ENCODE measurements at places on chromosomes 7 and 10. TPM values are rescaled to one million over a fixed set of nuclear protein-coding genes. Genes with fewer than 3 reads are reported as not detected.

Gene GPR22
- total RNA-seq, result not detected

Gene PTN
- total RNA-seq, result not detected

Gene ADRA2A
- total RNA-seq, result not detected

Gene C10orf71
- not detected for total RNA-seq

Gene SPDYE8
- not detected for total RNA-seq

Gene AZGP1
- not detected for total RNA-seq

Gene SEMA3A
- total RNA-seq, result 1.6 TPM

Gene MGAM2
- not detected for total RNA-seq

Gene PTPRZ1
- not detected for total RNA-seq

Gene AKR1C4
- not detected for total RNA-seq

Gene GPER1
- not detected for total RNA-seq

Gene BICC1
- not detected for total RNA-seq

Gene ADIRF
- total RNA-seq, result not detected

Gene HOXA5
- total RNA-seq, result not detected

GRCh38 chr7:21915140-21915539 lies 30.6 kb downstream of the CDCA7L start:
- H3K4me3 ChIP-seq, result no peak overlapping the region
- DNase-seq, result no peak
- peaks cover 40% of the 10 kb centered on the region for H3K36me3 ChIP-seq
- no peaks in the 10 kb centered on the region for H3K27me3 ChIP-seq
- no peaks in the 10 kb centered on the region for H3K4me1 ChIP-seq

- H3K27me3 ChIP-seq, result no peaks in the 10 kb centered on the region
- no peaks in the 10 kb centered on the region for H3K36me3 ChIP-seq
- no peak overlapping the region for H3K27ac ChIP-seq
- DNase-seq, result no peak
- H3K4me3 ChIP-seq, result no peak overlapping the region
- H3K4me1 ChIP-seq, result no peaks in the 10 kb centered on the region
These were observed 780.2 kb downstream of the MAGI2 start for GRCh38 chr7:78673272-78673671.

GRCh38 chr7:8389593-8390261 lies 43.7 kb upstream of the NXPH1 start:
- H3K4me1 ChIP-seq, result peaks cover 6% of the 10 kb centered on the region
- H3K27ac ChIP-seq, result no peak overlapping the region
- H3K27me3 ChIP-seq, result peaks cover 11% of the 10 kb centered on the region
- DNase-seq, result peak; percentile 5

GRCh38 chr7:128879939-128880746 lies 17.5 kb downstream of the ATP6V1F start:
- no peak overlapping the region for H3K4me3 ChIP-seq
- no peaks in the 10 kb centered on the region for H3K4me1 ChIP-seq
- H3K36me3 ChIP-seq, result no peaks in the 10 kb centered on the region
- H3K27ac ChIP-seq, result no peak overlapping the region
- no peaks in the 10 kb centered on the region for H3K27me3 ChIP-seq

GRCh38 chr7:94904982-94905381 lies 2.4 kb upstream of the PPP1R9A start:
- H3K36me3 ChIP-seq, result no peaks in the 10 kb centered on the region
- no peak for DNase-seq
- H3K4me3 ChIP-seq, result no peak overlapping the region
- H3K27me3 ChIP-seq, result peaks cover 33% of the 10 kb centered on the region

DNA sequence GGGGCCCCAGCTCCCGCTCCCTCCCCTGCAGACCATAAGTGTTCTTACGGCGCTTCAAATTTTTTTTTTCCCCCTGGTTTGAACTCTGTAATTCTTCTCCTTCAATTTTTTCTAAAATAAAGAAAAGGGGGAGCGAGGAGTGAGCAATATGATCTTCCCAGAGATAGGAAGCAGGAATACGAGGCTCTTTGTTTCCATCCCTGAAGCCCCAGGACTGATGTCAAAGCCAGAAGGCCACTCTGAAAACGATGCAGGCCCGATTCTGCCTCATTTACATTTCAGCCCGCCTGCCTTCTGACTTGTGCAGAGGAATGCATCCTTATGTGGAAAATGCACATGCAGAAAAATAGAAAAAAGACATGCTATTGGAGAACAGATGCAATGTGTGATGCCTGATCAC lies 401.5 kb upstream of the MKI67 start:
- peaks cover 4% of the 10 kb centered on the region for H3K27me3 ChIP-seq
- H3K36me3 ChIP-seq, result no peaks in the 10 kb centered on the region
- H3K27ac ChIP-seq, result no peak overlapping the region
- H3K4me3 ChIP-seq, result no peak overlapping the region
- no peaks in the 10 kb centered on the region for H3K4me1 ChIP-seq
- no peak for DNase-seq

DNA sequence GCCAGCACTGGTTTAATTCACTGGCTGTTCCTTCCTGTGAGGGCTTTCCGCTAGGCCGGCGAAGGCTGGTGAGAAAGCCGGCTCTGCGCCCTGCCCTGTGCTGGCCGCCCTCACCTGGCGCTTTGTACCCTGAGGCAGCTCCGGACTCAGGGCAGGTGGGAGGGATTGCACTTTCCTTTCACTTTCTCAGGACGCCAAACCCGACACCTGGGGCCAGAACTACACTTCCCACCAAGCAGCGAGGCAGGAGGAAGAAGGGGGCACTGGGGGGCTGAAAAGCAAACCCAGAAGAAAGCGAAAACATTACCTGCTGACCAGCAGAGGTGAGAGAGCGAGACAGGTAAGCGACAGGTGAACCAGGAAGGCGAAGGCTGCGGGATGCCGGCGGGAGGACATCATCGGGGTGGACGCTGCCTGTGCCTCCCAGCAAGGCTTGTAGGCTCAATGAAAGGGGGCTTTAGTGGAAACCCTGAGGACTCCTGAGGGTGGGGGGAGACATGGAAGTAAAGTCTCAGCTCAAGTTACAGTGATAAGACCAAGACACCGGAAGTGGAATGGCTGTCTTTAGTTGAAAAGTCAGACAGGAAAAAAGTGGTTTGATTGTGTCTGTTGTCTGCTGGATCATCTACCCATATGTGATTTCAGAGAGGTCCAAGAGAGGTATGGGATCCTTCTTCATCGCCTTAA lies at the start of gene RAB19:
Gene RAB19, plus strand, starts transcription at position 181 of the 687 bp plus-strand sequence. CDS start 3,589 bp downstream, outside the sequence.
- H3K4me1 ChIP-seq, result peaks cover 35% of the 10 kb centered on the region
- peak within 1 kb of the TSS; percentile 97 for H3K27ac ChIP-seq
- H3K4me3 ChIP-seq, result peak within 1 kb of the TSS; percentile 90
- peaks cover 9% of the 10 kb centered on the region for H3K36me3 ChIP-seq

GRCh38 chr10:69460576-69461242 lies 9.4 kb downstream of the TSPAN15 start:
- H3K36me3 ChIP-seq, result no peaks in the 10 kb centered on the region
- H3K4me3 ChIP-seq, result no peak overlapping the region
- H3K27ac ChIP-seq, result no peak overlapping the region
- DNase-seq, result no peak

GRCh38 chr10:77233466-77233865 lies 404.1 kb downstream of the KCNMA1 start:
- no peaks in the 10 kb centered on the region for H3K27me3 ChIP-seq
- no peaks in the 10 kb centered on the region for H3K4me1 ChIP-seq
- no peak for DNase-seq
- no peak overlapping the region for H3K4me3 ChIP-seq
- no peak overlapping the region for H3K27ac ChIP-seq

DNA sequence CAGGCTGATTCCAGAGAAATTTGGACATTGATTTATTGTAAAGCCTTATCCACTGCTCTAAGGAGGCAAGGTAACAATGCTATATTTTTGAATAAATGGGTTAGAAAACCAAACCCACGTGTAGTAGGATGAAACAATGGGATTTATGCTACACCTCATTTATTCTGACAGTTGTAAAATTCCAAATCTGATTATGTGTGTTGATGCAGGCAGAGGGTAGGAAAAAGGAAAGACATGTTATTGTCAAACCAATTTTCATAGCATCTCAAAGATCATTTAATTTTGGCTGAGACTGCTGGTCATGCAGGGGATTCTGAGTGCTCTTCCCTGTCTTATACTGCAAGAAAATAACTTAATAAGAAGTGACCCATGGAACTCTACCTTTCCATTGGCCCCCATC lies 1219.9 kb upstream of the SORCS1 start:
- no peak overlapping the region for H3K27ac ChIP-seq
- DNase-seq, result no peak
- no peaks in the 10 kb centered on the region for H3K36me3 ChIP-seq
- no peaks in the 10 kb centered on the region for H3K27me3 ChIP-seq
- H3K4me3 ChIP-seq, result no peak overlapping the region

GRCh38 chr7:94970085-94970576 lies 62.7 kb downstream of the PPP1R9A start:
- no peak overlapping the region for H3K4me3 ChIP-seq
- H3K27ac ChIP-seq, result no peak overlapping the region
- H3K4me1 ChIP-seq, result no peaks in the 10 kb centered on the region
- peaks cover 2% of the 10 kb centered on the region for H3K27me3 ChIP-seq
- H3K36me3 ChIP-seq, result no peaks in the 10 kb centered on the region

DNA sequence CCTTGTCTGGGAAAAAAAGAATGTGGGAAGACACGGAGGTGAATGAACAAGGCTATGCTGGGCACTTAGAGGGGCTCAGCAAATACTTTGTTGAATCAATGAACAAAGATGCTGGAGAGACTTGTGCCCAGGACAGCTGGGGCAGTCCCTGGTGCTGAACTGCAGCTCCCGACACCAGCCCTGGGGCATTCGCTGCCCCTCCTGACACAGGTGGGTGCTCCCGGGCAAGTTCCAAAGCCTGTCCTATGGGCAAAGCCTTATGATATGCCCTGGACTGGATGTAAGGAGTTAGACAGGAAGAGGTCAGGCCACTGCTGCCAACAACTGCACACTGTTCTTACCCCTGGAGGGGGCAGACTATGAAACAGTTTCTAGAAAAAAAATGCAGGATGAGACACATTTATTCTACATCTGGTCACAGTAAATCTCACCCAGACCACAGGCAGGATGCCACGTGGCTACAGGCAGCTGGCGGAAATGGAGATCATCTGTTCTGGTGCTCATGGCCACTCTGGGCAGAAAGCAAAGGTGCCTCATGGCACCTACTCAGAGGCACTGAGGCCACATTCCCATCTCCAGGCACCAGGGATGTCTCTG lies 21.9 kb upstream of the FRAT2 start:
- no peak for DNase-seq
- H3K4me1 ChIP-seq, result no peaks in the 10 kb centered on the region
- peaks cover 21% of the 10 kb centered on the region for H3K36me3 ChIP-seq
- H3K4me3 ChIP-seq, result no peak overlapping the region
- no peak overlapping the region for H3K27ac ChIP-seq

DNA sequence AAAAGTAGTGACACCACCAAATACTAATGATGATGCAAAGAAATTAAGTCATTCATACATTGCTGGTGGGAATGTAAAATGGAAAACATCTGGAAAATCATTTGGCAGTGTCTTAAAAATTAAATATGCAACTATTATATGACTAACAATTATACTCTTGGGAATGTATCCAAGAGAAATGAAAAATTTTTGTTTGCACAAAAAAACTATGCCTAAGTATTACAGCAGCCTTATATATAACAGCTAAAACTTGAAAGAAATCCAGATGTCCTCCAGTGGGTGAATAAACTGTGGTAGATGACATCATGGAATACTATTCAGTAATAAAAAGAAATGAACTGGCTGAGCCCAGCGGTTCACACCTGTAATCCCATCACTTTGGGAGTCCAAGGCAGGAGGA lies 132.0 kb downstream of the NEBL start:
- H3K4me1 ChIP-seq, result no peaks in the 10 kb centered on the region
- H3K4me3 ChIP-seq, result no peak overlapping the region
- H3K27ac ChIP-seq, result no peak overlapping the region
- DNase-seq, result no peak

- peak; percentile 12 for DNase-seq
- H3K4me3 ChIP-seq, result no peak overlapping the region
- no peak overlapping the region for H3K27ac ChIP-seq
These were observed 81.9 kb upstream of the CAPZA2 start for GRCh38 chr7:116780521-116780920.

DNA sequence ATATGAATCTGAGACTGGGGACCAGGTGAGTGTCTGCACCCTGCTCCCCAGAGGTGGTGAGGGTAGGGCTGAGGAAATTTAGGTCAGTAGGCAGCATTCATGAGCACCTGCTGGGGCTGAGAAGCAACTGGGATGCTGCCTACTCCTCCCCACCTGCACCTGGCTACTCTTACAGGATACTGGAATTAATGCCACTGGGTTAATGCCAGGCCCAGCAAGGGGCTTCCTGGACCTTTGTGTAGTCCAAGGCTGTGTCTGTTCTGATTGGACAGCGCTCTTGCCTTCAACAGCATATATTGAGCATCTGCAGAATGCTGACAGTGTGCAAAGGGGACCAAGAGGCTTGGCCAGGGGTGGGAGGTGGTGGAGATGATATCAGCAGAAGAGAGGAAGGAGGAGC lies 32.1 kb downstream of the ADCYAP1R1 start:
- no peaks in the 10 kb centered on the region for H3K36me3 ChIP-seq
- peaks cover 3% of the 10 kb centered on the region for H3K4me1 ChIP-seq
- no peak overlapping the region for H3K27ac ChIP-seq
- H3K4me3 ChIP-seq, result no peak overlapping the region
- H3K27me3 ChIP-seq, result peaks cover 12% of the 10 kb centered on the region

GRCh38 chr7:41135511-41135910 lies 567.4 kb downstream of the INHBA start:
- no peak for DNase-seq
- H3K4me3 ChIP-seq, result no peak overlapping the region
- no peak overlapping the region for H3K27ac ChIP-seq
- H3K36me3 ChIP-seq, result no peaks in the 10 kb centered on the region

DNA sequence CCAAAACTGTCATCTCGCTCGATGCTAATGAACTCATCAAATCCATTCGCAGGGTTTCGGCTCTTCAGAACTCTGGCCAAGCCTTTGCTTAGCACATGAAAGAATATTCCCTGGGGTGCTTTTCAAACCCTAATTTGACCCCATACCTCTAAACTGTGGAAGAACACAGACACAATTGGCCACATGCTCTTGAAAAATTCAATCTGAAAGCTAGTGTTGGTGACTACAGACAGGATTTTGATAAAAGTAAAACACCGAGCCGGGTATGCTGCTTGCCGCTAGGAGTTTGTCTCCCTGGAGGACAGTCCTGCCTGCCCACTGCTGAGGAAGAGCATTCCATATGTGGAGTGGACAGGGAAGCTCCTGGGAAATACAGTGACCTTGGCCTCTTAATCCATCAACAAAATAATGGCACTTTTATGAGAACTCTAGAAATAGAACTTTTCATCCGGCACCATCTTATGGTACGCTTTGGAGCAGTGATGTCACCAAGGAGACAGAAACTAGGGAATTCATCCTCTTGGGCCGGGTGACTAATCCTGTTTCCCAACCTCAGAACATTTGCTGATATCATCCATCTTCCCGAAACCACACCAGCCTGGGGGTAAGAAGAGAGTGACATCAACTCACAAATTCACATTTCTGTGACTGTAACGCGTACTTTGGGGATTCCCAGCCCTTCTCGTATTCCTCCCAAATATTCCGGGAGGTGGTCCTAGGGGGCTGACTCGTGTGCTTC lies 34.2 kb downstream of the MTURN start:
- no peak overlapping the region for H3K4me3 ChIP-seq
- no peak for DNase-seq
- no peak overlapping the region for H3K27ac ChIP-seq
- H3K4me1 ChIP-seq, result peaks cover 2% of the 10 kb centered on the region
- H3K36me3 ChIP-seq, result no peaks in the 10 kb centered on the region
- H3K27me3 ChIP-seq, result no peaks in the 10 kb centered on the region
